ENCODE measurements at places on chromosomes 2 and 18.

DNA sequence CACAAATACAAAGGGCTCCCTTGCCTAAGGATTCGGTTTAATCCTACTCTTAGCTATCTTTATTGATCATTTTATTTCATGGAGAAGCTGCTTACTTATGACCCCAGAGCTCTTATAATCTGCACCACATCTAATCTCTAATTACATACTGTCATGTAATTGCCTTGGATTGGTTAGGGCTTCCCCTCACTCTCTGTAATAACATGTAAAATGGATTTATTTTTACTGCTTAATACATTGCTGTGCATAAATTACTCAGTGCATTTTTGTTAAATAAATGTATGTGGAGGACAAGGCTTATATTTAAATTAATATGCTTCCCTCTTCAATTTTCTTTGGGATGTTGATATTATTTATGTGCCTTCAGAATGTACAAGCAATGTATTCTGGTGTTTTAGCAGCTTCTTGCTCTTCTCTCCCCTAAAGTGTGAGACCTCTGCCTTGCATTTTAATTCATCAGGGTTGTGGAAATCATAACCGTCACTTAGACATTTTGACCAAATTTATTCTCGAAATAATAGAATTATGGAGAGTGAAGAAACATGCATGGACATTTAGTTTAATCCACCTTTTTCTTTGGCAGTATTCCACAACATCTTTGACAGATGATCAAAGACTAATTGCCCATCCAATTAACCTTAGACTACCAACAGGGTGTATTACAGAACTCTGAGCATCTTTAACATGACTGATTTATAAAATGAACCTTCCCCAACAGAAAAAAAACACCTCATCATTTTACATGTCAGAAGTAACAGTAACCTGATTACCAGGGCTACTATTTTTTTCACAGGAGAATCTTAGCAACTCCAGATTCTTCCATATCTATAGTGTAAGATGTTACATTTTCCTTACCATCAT lies 692.6 kb downstream of the LRRTM4 start:
- no peak for DNase-seq

GRCh38 chr2:128775914-128776285 lies 457.2 kb upstream of the HS6ST1 start:
- DNase-seq, result peak; percentile 19

DNA sequence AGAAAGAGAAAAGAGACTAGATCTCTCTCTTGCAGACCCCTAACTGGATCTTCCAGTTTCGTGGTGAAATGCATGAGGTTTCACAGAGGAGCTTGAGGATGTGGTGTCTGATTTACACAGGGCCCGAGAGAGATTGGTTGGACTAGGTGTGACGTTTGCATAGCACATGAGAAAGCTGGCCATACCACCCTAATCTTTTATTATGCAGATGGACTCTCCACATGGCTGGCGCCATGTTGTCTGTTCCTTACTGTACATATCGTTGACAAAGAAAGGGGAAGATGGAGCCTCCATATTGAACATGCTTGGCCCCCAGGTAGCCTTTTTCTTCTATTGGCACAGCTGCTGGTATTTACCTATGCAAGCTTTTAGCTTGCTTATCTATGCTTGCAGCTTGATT lies 27.5 kb upstream of the PGAP1 start:
- DNase-seq, result no peak

- no peak for DNase-seq
These were observed 104.0 kb downstream of the DYSF start for GRCh38 chr2:71557321-71557720.

GRCh38 chr2:136901732-136902131 lies 136.4 kb downstream of the THSD7B start:
- DNase-seq, result no peak

- no peak for DNase-seq
These were observed 19.4 kb downstream of the BABAM2 start for GRCh38 chr2:27909901-27910300.

DNA sequence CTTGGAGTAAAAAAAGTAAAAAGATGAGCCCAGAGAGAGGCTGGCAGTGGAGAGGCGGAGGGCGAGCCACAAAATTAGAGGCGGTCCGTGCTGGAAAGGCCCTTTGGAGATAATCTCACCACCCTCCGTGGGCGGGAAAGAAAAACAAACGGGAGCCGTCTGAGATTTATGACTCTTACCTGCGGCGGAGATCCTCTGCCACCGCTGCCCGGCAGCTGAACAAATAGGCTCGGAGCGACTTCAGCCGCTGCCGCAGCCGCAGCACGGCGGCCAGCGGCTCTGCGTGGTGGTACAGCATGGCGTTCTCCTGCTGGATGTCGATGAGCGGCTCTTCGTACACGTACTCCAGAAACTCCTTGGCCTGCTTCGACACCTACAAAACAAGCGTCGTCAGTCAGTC lies 94.6 kb downstream of the PLEKHM3 start:
- peak; percentile 68 for DNase-seq

GRCh38 chr2:217412721-217413120 lies 552.9 kb upstream of the TNP1 start:
- no peak for DNase-seq

Measured in Peyer's patch (tissue), 4 donors.